ENCODE measurements at places on chromosomes 12 and 14. TPM values are rescaled to one million over a fixed set of nuclear protein-coding genes. Genes with fewer than 3 reads are reported as not detected.

The KLRD1 gene
- not detected for total RNA-seq

The VRTN gene
- 0.03 TPM for total RNA-seq

The BDKRB2 gene
- 1.1 TPM for total RNA-seq

The BHLHE41 gene
- total RNA-seq, result 0.69 TPM
